ENCODE measurements at places on chromosomes 11 and 22.

DNA sequence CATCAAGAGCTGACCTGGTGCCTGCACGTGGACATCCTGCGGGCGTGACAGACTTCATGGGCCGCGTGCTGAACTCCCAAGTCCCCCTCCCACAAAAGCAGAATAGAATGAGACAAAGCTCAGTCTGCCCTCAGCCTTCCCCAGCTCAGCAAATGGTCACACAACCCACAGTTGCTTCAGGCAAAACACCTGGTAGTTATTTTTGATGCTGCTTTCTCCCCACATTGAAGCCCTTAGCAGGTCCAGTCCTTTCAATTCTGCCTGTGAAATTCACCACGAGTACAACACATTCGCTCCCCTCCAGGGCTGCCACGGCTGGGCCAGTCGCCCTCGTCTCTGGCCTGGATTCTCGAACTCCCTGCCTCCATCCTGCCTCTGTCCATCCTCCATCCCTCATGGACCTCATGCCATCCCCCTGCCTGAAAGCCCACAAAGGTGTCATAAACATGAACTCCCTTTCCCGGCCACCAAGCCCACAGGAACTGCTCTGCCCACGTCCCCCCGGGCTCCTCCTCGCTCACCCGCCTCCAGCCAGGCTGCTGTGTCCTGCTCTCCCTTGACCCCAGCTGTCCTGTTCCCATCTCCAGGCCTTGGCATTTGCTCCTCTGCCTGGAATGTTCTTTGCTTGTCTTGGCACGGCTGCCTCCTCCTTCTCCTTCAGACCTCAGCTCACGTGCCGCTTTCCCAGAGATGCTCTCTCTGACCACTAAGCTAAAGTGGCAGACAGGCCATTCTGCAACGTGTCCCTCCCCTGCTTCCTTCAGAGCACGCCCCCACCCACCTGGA lies 42.1 kb downstream of the SCUBE1 start:
- no peak for DNase-seq
- H3K4me3 ChIP-seq: no peak overlapping the region
- H3K27me3 ChIP-seq: no peaks in the 10 kb centered on the region
- no peaks in the 10 kb centered on the region for H3K36me3 ChIP-seq
- H3K27ac ChIP-seq: no peak overlapping the region
- peaks cover 30% of the 10 kb centered on the region for H3K4me1 ChIP-seq

DNA sequence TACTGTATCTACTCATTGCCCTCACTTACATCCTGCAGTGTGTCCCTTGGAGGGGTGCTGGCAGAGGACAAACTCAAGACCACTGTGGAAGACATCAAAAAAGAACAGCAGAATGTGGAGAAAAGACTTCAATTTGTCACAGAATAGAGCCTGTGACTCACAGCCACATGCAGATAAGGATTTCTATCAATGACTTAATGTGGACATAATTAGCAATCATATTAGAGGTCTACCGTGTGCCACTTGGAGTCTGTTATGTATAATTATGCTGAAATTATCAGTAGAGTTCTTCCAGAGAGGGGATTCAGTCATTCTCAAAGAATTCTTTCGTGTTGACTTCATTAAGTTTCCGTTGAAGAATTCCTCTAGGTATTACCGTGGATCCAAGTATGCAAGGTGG lies 473.5 kb downstream of the MIAT start:
- H3K4me1 ChIP-seq: peaks cover 36% of the 10 kb centered on the region
- no peaks in the 10 kb centered on the region for H3K36me3 ChIP-seq
- DNase-seq: no peak
- no peak overlapping the region for H3K27ac ChIP-seq
- H3K4me3 ChIP-seq: no peak overlapping the region
- peaks cover 2% of the 10 kb centered on the region for H3K27me3 ChIP-seq

GRCh38 chr11:116257883-116258282 lies 514.9 kb downstream of the BUD13 start:
- no peak for DNase-seq
- no peak overlapping the region for H3K27ac ChIP-seq
- no peak overlapping the region for H3K4me3 ChIP-seq
- peaks cover 21% of the 10 kb centered on the region for H3K4me1 ChIP-seq
- H3K36me3 ChIP-seq: no peaks in the 10 kb centered on the region
- peaks cover 43% of the 10 kb centered on the region for H3K27me3 ChIP-seq

DNA sequence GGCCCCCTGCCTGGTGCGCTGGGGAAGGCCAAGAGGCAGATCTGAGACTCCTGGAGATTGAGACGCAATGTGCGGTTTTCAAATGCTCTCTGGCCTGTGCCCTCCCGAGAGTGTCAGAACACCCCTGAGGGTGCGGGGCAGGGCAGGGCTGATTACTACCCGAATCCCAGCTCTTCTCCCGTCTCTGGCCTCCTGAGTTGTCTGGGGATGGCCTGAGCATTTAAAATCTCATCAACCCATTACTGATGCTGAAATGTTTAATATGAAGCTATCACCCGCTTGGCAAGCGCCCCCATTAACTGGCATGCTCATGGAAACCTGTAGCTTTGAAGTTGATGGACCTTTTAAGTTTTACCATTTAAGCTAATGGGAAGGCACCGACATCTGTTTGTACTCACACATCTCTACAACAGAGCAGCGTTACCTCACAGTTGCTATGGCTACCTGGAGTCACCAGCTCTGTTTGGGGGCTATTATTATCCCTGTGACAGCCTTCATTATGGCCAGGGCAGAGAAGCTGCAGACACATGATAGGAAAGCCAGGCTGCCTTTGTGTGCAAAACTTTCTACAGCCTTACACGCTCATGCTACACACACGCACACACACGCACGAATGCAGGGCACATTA lies 3.6 kb upstream of the MB start:
- peaks cover 8% of the 10 kb centered on the region for H3K4me1 ChIP-seq
- no peaks in the 10 kb centered on the region for H3K27me3 ChIP-seq
- H3K27ac ChIP-seq: no peak overlapping the region
- H3K36me3 ChIP-seq: no peaks in the 10 kb centered on the region
- DNase-seq: no peak

GRCh38 chr22:27935897-27936296 lies 16.8 kb upstream of the PITPNB start:
- H3K27ac ChIP-seq: no peak overlapping the region
- H3K4me3 ChIP-seq: no peak overlapping the region
- H3K36me3 ChIP-seq: peaks cover 22% of the 10 kb centered on the region
- DNase-seq: no peak
- H3K4me1 ChIP-seq: peaks cover 8% of the 10 kb centered on the region

DNA sequence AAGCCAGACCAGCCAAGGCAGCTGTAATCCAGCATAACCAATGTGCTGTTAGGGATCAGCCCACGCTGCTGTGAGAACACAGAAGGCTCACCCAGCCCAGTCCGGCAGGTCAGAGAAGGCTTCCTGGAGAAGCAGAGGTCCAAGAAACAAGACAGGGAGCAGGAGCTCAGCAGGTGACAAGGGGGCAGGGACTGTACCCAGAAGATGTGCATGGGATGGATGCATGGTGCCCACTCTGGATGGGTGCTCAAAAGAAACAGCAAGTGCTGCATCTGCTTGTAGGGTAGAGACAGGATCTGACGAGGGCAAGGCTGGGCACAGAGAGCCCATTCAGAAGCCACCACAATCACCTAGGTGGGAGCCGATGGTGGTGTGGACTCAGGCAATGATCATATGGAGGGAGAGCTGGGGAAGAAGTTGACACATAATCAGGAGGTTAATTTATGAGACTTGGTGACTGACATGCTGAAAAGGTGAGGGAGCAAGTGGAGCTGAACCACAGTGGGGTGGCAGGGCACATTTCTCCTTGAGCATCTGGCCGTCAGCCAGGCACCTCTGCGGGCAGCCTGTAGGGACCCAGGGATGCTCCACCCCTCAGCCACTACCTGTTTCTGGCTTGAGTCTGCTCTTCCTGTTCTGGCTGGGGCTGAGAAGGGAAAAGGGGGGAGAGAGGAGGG lies 102.3 kb upstream of the DRD2 start:
- peaks cover 2% of the 10 kb centered on the region for H3K27me3 ChIP-seq
- H3K4me3 ChIP-seq: no peak overlapping the region
- peaks cover 12% of the 10 kb centered on the region for H3K4me1 ChIP-seq
- no peaks in the 10 kb centered on the region for H3K36me3 ChIP-seq
- H3K27ac ChIP-seq: no peak overlapping the region
- DNase-seq: no peak

Measured in mesothelial cell of epicardium (in vitro differentiated cells).